ENCODE measurements at places on chromosomes 11 and 22. TPM values are rescaled to one million over a fixed set of nuclear protein-coding genes. Genes with fewer than 3 reads are reported as not detected.

Gene UBQLN3
- 0.22 TPM for total RNA-seq

Gene ISX
- not detected for total RNA-seq

Gene TRPC6
- 2.6 TPM for total RNA-seq

Gene ADM2
- 0.42 TPM for total RNA-seq

Gene NKAPD1
- 13.6 TPM for total RNA-seq

Gene INPP5J
- total RNA-seq = 0.19 TPM

Gene NFAM1
- 17.6 TPM for total RNA-seq

Gene P2RX3
- not detected for total RNA-seq

Gene CABP7
- total RNA-seq = not detected

Gene F2
- not detected for total RNA-seq

Gene OR4B1
- not detected for total RNA-seq

Gene CCDC88B
- total RNA-seq = 11.5 TPM

Gene DNAJB7
- total RNA-seq = not detected

Gene FAR1
- 58.8 TPM for total RNA-seq

Gene FXYD6
- 21.5 TPM for total RNA-seq

Gene MPZL3
- 1.7 TPM for total RNA-seq

Gene PRAME
- not detected for total RNA-seq

Gene OSBP2
- 1.4 TPM for total RNA-seq

Gene SHANK3
- 95.7 TPM for total RNA-seq

Gene SLC15A3
- 47.4 TPM for total RNA-seq

Gene TRIM22
- 58.5 TPM for total RNA-seq

Gene APOL3
- 66.8 TPM for total RNA-seq

Gene NXPE2
- total RNA-seq = not detected

Gene CREB3L1
- total RNA-seq = 8.4 TPM

Gene SAA1
- total RNA-seq = 5,251 TPM

Gene TH
- not detected for total RNA-seq

Gene SMIM35
- total RNA-seq = not detected

Gene TIMP3
- 493 TPM for total RNA-seq

Gene MS4A14
- total RNA-seq = 3.6 TPM

Gene PHRF1
- 29.3 TPM for total RNA-seq
